ENCODE measurements at places on chromosomes 1 and 21.
A peak's percentile ranks its signal among the peaks of the same experiment; 100 is the strongest.

DNA sequence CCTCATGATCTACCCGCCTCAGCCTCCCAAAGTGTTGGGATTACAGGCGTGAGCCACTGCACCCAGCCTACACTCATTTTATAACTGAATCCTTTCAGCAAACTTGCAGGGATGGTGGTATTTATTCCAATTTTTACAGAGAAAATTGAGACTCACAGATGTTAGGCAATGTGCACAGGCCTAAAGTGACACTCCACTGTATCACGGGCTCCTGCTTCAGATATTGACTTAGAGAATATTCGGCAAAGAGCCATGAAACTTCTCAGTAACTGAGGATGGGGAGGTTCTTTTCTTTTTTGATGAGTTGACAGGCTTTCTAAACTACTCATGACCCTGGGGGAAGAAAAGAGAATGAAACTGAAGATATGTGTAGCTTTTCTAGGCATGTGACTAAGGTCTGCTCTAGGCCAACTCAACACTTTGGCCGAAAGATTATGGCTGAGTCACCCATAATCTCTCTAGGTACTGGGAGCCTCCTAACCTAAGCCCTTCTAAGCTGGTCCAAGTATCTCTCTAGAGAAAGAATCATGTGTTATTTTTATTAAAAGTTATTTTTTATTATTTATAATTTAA lies 19.9 kb upstream of the PTCH2 start:
- no peak for DNase-seq

DNA sequence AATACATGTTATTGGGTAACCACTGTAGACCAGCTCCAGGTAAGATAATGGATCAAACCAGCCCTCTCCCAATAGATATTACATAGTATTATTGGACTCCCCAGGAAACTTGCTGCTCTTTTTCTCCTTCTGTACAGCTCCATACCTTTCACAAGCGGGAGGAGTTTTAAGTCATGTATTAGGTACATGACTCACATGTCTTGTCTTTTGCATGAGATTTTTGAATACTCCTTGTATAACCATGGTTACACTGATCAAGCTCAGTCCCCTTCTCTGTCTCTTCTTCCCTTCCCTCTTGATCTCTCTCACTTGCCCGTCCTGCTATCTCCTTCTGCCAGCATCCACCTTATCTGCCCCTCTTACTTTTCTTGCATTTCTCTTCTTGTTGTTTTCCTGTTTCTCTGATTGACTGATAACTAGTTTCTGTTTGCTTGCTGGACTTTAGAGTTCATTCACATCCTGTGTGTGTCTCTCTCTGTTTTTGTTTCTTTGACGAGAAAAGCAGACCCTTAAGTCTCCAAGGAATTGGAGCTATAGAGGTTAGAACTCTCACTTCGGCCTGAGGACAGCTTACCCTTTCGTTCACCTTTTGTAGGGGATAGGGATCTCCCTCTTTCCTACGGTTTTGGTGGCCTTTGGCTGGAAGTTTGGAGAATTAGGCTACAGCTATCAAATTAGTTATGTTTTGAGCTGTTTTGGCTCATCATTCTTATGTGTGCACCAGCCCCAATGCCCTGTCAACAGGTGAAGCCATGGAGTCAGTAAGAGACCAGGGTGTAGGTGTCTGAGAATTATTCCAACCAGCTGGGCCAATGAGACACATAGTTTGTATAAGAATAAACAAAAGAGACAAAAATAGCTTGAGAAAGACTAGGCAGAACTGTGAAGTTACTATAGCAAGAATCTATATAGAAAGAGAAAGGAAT lies 49.0 kb upstream of the ASB17 start:
- DNase-seq, result no peak

GRCh38 chr1:226132728-226133503 lies 53.6 kb downstream of the ACBD3 start:
- peak; percentile 54 for DNase-seq

- no peak for DNase-seq
Observed at GRCh38 chr21:42387843-42388340, 8.0 kb downstream of the TMPRSS3 start.

DNA sequence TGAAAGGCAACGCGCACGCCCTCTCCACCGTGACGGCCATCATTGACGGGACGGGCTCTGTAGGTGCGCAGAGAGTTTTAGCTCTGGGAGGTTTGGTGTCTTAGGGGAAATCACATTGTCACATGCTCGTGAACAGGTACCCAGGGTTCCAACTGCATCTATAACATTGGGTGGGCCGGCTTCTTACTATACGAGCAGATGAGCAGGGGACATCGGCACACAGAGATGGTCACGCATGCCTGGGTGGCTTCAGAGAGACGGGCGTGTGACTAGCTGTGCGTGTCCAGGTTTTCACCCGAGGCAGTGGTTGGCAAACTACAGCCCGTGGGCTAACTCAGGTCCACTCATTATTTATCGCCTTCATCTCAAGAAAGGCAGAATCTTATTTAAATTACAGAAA lies 54.7 kb downstream of the SLC37A1 start:
- no peak for DNase-seq

GRCh38 chr21:43699933-43700599 lies 18.9 kb upstream of the PDXK start:
- DNase-seq, result no peak

DNA sequence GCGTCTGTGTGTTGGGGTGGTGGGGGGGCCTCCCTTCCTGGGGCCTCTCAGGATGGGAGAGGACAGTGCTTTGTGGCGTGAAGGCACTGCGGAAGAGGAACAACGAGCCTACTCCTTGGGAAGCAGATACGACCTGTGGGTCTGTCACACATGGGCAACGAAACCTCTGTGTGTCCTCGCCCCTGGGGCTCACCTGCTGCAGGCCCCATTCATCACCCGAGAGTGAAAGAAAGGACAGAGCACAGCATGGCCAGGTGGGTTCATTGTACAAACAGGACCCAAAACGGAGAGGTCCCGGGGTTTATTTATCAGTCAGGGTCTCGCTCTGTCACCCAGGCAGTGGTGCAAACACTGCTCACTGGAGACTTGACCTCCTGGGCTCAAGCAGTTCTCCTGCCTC lies 40.1 kb upstream of the LIN9 start:
- DNase-seq, result no peak

GRCh38 chr1:91026777-91027176 lies 4.9 kb upstream of the ZNF644 start:
- no peak for DNase-seq

DNA sequence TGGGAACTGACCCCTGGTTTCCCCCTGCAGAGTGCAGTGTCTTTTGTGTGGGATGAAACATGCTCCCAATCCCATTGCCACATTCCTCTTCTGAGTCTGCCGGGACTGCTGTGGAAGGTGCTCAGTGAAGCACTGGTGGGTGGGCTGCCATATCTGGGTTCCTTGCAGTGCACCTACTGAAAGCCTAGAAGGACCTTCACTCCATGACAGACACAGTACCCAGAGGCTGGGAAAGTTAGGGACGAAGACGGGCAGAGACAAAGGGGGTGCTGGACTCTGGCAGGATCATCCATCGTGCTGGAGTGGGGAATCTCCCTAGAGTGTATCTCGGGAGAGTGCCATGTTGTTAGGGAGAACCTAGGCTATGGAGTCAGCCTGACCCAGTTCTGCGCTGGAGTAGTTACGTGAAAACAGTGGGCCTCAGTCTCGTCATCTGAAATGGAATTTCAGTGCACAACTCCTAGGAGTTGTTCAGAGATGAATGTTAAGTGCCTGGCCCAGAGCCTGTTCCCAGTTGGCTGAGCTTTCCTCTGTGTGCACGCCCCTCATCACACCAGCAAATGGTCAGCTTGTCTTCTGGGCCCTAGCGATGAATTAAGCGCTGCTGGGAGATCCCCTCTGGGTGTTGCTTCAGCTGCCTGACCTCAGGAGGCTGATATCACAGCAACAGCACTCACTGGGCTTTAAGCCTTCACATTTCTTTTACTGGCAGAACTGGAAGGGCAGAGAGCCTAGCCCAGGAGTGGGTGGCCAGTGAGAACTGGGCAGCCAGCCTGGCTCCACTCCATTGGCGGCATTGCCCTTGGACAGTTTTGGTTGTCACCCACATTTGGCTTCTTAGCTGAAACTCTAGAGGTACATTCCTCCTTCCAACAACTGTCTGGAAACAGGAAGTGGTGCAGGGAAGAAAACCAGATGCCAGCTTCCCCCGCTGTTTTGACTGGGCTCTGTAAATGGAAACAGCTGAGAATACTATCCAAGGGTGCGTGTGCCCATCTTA lies 479.8 kb upstream of the VAMP3 start:
- no peak for DNase-seq

- DNase-seq, result no peak
Observed at GRCh38 chr1:183675381-183675780, 22.3 kb upstream of the APOBEC4 start.

GRCh38 chr1:115545791-115546733 lies 95.7 kb upstream of the VANGL1 start:
- DNase-seq, result peak; percentile 85

DNA sequence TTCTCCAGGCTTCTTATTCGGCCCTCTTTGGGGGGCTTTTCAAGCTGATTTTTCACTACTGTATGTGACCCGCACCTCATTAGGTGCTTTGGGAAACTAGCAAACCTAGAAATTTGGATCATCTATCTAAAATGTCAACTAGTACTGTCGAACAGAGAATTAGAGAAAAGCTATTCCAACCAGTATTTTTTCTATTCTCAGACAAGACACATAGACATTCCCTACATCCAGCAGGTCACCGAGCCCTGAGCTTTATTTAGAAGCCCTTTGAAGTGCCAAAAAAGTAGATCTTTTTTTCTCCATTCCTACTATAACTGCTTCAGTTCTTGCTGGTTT lies 310 bp upstream of the SSR2 start:
- no peak for DNase-seq

DNA sequence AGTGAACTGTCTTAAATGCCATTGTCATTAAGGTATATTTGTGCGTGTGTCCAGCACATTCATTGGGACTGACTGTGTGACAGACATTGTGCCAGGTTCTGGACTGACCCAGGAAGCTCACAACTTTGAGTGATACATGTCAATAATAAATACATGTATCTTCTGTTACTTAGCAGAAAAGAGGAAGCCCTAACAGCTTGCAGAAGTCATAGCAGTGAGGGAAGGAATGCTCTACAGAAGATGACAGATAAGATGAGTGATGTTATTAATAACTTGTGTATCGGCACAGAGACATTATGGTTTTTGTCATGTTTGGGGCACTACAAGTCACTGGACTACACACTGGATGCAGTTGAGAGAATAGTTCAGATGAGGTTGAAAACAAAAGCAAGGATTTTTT lies 1.2 kb upstream of the SRSF11 start:
- DNase-seq, result no peak

DNA sequence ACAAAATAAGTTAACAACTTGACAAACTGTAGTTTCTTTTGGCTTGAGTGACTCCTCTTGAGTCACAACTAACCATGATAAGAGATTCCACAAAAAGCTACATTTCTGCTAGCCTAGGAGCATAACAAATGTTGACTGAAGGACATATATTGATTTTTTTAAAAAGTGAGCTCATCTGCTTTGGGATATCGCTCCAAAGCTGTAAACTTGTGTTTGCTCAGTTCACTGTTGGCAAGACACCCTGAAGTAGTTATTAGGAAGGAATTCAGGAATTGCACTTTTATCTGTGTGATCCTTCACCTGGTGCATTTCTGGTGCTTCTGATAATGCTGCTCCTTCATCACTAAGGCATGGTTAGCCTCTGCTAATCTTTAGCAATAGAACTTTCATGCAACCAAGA lies 23.7 kb downstream of the RWDD3 start:
- peak; percentile 2 for DNase-seq

DNA sequence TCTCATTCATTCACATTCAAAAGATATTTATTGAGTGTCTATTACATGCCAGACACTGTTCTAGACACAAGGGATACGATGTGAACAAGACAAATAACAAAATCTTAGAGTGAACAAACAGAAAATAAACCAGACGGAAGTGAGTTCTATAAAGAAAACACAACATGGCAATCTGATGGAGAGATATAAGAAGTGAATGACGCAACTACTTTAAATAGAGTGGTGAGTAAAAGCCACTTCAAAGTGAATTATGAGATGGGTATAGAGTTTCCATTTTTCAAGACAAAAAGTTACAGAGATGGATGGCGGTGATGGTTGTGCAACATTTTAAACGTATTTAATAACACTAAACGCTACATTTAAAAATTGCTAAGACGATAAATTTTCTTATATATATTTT lies 75.4 kb downstream of the CEP170 start:
- DNase-seq, result no peak

DNA sequence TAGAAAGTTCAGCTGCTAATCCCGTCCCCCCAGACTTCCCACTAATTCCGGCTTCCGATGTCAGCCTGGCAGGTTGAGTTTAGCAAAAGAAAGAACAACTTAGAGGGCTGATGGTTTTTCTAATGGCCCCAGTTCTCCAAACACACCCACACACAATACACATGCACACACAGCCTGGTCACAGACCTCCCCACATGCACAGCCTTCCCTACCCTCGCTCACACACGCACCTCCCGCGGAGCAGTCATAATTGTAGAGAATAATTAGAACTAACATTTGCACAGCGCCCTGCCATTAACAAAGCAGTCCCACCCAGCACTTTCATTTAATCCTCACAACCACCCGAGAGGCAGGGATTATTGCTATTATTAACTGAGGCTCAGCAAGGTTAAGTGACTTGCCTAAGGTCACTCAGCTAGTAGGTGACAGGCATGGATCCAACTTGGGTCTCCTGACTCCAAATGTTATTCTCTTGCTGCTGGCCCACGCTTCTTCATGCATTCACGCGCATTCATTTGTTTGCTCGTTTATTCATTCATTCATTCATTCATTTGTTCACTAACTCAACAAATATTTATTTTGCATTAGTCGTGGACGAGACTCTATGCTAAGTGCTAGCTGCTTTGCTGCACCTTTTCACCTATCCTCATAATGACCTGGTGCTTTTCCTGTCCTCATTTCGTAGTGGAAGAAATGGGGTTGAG lies 274.9 kb downstream of the FOXD2 start:
- DNase-seq, result no peak

- no peak for DNase-seq
Observed at GRCh38 chr21:15468368-15468767, 261.4 kb upstream of the USP25 start.

DNA sequence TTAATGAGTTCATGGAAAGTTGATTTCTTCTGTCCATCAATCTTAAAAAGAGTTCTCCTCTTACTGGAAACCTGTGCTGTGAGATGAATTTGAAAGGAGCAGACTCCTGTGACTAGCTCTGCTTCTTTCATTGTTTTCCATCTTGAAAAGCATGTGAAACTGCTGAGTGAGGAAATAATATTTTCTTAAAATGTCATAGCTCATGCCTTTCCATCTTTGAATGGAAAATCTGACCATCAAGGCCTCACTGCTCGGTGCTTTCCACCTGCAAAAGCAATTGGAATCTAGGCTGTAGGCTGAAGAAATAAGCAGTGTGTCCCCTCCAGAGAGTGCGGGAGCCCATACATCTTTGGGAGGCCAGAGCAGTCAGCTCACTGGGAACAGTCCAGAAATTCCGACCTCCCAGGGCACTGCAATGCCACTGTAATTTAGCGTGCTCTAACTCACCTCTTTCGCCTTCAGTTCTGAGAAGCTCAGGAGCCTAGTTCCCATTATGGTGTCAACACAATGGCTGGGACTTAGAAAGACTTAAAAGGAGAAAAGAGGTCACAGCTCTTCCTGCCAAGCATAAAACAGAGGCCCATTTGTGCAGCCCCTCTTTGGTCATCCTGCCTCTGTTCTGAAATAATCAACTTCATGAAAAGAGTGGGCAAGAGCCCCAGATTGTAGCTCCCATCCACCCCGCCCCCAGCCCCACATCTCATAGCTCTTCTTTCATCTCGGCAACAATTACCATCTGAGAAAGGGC lies 50.4 kb upstream of the F3 start:
- no peak for DNase-seq

GRCh38 chr1:242811092-242811840 lies 286.8 kb upstream of the PLD5 start:
- DNase-seq, result peak; percentile 96

- DNase-seq, result no peak
Observed at GRCh38 chr1:173867141-173867752, 542 bp downstream of the GAS5 start.

Measured in epithelial cell of prostate (primary cell).